ENCODE measurements at places on chromosomes 13 and 19.
A peak's percentile ranks its signal among the peaks of the same experiment; 100 is the strongest.

GRCh38 chr13:37491661-37492060 is 106.9 kb downstream of the POSTN start:
- no peak for DNase-seq

- DNase-seq = no peak
These were observed 3.6 kb upstream of the NFILZ start for GRCh38 chr19:8626842-8627241.

DNA sequence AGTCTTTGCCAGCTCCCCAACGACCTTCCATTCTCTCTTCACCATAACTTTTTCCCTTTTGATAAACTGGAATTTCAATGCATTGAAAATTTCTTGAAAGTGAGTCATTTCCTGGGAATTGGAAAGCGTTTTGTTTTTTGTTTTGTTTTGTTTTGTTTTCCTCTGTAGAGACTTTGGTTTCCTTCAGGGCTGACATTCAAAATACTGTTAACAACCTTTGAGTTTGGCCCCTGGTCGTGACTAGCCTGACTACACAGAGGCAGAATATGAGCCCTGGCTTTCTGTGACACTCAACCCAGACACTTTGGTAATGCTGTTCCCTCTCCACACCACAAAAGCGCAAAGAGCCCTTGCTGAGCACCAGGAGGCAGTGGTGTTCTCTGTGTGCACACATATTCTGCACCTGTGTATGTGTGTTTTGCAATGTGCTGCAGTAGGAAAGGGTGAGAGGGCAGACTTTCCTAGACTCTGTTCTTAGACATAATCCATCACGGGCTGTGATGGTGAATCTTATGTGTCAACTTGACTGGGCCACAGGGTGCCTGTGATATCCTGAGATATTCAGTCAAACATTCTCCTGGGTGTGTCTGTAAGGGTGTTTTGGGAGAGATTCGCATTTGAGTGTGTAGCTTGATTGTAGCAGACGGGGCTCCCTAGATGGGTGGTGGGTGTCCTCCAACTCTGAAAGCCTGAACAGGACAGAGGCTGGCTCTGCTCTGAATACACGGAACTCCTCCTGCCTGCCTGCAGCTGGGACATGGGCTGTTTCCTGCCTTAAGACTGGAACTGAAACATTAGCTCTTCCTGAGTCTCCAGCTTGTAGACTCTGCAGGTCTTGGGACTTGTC is 29.5 kb upstream of the ANKRD10 start:
- DNase-seq = no peak

- no peak for DNase-seq
These were observed 51.1 kb upstream of the CYP4F8 start for GRCh38 chr19:15563931-15564330.

DNA sequence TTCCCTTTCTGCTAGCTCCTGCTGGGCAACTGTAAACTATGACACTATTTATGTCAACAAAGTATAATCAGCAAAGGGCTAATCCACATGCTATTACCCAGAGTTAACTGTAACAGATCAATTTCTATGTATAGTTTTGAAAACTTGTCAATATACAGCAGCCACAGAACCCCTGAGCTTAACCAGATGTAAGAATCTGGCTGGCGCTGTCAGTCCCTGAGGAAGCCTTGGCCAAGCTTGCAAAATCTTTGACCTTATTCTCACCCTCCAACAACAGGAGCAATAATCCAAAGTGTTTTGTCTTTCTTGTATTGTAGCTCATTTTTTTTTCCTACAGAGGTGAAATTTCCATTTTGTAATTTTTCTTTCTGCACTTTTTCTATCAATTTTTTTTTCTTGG is 1230.1 kb upstream of the SLC10A2 start:
- DNase-seq = no peak

DNA sequence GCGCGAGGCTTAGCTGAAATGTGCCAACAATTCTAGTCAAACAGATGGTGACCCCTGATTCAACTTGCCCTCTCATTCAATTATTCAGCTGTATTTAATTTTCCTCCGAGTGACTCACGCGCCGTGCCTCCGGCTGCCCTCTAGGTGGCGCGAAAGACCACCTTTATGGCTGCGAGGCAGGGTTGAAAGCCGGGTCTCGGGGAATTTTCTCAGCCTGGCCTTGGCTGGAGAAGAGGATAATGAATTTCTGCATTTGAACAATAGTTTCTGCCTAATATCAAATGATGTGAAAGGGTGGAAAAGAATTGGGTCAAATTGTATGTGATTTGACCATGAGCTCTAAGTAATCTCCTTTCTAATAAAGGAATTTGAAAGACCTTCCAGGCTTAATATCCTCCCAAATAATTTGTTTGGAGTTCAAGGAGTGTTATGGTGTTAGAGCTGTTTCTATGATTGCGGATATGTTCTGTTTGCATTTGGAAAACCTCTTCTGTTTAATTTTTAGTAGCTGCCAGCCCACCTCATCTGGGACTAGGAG is 310.9 kb downstream of the ZNF536 start:
- DNase-seq = peak; percentile 41

DNA sequence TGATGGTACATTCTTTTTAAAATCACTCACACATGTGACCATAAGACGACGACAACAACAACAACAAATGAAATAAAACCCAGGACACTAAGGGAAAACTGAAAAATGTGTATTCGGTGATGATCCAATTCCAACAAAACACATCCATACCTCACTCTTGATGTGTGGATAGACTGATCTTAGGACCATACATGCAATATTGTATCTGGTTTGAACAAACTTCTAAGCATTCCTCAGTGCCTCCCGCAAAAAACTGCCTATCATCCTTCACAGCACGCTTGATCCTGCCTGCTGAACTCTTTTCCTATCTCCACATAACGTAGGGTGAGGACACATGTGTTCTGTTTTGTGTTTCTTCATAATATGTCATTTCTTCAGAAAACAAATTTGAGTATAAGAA is 415.2 kb downstream of the KCTD12 start:
- no peak for DNase-seq

- DNase-seq = no peak
These were observed 1345.1 kb upstream of the PCDH20 start for GRCh38 chr13:62760724-62761123.

GRCh38 chr13:34583181-34583580 is 358.9 kb upstream of the NBEA start:
- DNase-seq = no peak

DNA sequence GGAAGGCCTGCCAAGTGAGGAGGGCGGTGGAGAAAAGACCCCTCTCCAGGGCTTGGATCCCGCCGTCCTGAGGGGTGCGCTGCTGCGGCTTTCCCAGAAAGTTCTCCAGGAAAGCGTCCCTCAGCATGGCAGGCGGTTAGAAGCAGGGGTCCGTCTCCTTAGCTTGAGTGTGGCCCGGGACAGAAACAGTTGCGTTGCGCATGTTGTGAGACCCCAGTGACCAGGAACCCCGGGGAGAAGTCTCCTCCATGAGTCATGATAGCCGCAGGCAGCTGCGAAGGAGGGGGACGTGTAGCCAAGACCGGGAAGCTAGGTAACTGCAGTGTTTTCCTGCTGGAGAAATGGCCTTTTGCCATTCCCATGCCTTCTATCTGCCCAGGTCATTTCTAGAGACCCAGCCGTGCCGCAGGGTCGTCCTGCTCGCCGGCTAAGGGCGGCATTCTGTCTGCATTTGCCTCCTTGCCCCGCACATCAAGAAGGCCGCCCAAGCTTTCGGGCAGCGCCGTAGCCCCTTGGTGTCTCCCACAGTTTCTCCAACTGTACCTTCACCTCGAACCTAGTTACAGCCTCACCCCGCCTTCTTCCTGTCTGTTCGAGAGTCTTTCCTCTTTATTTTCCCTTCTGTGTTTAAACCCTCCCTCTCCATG is 64.3 kb downstream of the TM9SF2 start:
- no peak for DNase-seq

DNA sequence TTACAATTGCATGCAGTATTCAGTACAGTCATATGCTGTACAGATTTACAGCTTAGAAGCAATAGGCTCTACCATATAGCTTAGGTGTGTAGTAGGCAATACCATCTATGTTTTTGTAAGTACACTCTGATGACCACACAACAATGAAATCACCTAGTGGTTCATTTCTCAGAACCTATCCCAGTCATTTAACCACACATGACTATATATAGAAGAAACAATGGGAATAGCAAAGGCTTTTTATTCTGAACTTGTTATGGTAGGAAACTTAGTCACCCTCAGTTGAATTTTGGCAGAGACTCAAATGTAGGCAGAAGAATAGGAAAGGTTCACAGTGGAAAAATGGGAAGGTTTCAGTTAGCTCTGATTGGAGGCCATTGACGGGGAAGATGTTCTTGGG is 1075.1 kb upstream of the MIR17HG start:
- no peak for DNase-seq

DNA sequence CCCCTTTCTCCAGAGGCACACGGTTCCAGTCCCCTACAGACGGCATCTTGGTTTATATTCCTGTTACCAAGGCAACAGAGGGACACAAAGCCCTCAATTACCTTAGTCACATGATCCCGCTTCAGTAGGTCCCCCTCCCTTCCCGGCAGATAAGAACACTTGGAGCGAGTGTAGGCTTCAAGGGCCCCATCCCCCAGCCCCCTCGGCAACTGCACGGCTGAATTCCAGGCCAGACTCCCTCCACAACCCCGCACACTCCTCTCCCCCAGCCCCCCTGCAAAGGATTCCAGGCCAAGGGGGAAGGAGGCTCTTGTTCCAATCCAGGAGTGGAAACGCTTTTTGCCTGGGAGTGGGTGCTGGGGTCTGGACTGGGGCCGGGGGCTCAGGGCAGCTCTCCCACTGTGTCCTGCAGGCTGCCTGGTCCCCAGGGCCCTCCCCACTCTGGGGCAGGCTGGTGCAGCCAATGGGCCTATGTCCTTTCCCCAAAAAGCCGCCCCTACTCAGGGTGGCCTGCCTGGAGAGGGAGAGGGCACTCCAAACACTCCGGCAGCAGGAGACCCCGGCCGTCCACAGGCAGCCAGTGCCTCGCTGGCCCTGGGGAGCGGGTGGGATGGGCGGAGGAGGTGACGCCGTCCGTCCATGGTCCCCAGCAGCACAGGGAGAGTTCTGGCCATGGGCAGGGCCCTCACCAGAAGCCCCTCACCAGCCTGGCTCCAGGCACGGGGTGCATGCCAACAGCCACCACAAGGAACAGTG is 62.6 kb downstream of the MLLT1 start:
- no peak for DNase-seq

- no peak for DNase-seq
These were observed at the start of gene CBLC for GRCh38 chr19:44777715-44778347. Gene CBLC, plus strand, starts transcription at chr19:44777890. Its CDS starts 42 bp downstream, at chr19:44777932.

DNA sequence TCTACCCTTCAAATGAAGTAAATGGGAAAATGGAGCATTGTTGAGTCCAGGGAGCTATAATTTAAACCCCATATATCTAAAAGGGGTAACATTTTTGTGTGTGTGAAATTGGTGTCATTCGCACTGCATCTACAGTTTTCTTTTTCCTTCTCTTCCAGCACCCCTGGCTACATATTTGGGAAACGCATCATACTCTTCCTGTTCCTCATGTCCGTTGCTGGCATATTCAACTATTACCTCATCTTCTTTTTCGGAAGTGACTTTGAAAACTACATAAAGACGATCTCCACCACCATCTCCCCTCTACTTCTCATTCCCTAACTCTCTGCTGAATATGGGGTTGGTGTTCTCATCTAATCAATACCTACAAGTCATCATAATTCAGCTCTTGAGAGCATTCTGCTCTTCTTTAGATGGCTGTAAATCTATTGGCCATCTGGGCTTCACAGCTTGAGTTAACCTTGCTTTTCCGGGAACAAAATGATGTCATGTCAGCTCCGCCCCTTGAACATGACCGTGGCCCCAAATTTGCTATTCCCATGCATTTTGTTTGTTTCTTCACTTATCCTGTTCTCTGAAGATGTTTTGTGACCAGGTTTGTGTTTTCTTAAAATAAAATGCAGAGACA is 28.6 kb downstream of the ALOX5AP start:
- DNase-seq = no peak
